Activated CD4-positive, alpha-beta T cell treated with anti-CD3 and anti-CD28 coated beads, Interleukin-2, Interleukin-6, amounts not matched to agents 100 ng/mL and 50 ng/mL, durations not matched to agents 16 hours and 8 hours (primary cell): ENCODE measurements at places on chromosomes 16 and 17.

GRCh38 chr17:69578385-69578936, 164.0 kb downstream of the MAP2K6 start:
- DNase-seq = no peak

- no peak for DNase-seq
Measured at GRCh38 chr17:28029044-28029443, 13.4 kb upstream of the NLK start.

DNA sequence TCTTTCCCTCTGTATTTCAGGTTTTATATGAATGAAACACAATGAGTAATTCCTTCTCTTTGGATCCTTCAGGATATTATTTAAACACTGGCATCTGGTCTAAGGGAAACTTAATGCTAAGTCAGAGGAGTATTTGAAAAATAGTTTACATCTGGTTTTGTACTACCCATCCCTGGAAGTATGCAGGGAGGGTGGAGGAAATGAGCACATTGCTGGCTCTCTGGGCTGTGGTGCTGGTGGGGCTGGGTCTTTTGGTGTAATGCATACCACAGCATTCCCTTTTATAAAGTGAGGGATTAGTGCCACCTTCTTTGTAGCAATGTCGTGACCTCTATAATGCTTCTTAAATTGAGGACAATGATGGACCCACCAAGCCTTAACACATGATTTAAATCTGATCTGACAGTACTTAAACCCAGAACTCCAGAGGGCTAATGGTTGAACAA, 105.5 kb upstream of the AXIN2 start:
- no peak for DNase-seq

DNA sequence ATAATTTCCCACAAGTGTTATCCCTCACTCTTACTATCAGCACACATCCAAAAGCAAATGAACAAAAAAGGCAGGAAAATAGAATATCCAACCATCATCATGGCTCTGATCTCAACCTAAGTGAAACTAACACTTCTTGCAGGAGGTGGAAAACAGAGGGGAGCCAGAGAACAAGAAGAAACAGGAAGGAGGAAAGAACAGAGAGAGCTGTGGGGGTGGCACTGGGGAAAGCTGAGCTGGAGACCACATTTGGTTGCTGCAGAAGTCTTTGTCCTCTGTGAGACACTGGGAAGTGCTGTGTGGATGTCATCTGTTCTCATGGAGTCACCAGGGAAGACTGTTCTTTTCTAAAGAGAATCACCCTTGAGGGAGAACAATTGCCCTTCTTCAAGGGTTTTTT, 34.7 kb downstream of the GRB7 start:
- no peak for DNase-seq

DNA sequence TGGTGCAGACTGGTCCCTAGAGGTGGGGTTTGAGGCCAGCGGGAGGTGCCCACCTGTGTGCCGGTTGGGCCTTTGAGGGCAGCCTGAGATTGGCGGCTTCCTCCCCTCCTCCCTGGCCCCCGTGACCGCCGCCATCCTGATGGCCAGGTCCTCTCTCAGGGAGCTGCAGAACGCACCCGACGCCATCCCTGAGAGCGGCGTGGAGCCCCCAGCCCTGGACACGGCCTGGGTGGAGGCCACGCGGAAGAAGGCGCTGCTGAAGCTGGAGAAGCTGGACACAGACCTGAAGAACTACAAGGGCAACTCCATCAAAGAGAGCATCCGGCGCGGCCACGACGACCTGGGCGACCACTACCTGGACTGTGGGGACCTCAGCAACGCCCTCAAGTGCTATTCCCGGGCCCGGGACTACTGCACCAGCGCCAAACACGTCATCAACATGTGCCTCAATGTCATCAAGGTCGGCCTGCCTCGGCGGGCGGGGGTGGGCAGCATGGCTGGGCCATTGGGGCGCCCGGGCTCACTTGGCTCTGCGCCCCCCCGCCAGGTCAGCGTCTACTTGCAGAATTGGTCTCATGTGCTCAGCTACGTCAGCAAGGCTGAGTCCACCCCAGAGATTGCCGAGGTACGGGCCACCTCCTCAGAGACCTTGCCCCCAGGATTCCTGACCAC, 2.8 kb downstream of the GPS1 start:
- DNase-seq = no peak

GRCh38 chr16:68227850-68228553, 7.9 kb downstream of the ESRP2 start:
- DNase-seq = no peak

DNA sequence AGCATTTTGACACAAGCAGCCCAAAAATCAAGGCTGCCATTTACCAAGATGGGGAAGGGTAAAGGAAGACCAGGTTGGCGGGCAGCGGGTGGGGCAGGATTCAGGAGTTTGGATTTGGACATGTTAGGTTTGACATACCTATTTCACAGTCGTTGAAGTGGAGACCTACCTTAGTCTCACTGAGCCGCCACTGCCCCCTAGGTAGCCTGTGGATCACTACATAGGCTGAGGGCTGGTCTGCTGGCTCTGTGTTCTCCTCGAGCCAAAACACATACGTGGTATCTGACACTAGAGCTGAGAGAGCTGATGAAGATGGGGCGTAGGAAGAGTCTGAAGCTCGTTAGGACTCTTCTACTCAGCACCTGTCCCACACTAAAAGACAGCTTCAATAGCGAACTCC, 115.1 kb downstream of the HIC1 start:
- DNase-seq = peak; percentile 6

- no peak for DNase-seq
Measured at GRCh38 chr16:12303653-12304052, 327.1 kb downstream of the SNX29 start.

DNA sequence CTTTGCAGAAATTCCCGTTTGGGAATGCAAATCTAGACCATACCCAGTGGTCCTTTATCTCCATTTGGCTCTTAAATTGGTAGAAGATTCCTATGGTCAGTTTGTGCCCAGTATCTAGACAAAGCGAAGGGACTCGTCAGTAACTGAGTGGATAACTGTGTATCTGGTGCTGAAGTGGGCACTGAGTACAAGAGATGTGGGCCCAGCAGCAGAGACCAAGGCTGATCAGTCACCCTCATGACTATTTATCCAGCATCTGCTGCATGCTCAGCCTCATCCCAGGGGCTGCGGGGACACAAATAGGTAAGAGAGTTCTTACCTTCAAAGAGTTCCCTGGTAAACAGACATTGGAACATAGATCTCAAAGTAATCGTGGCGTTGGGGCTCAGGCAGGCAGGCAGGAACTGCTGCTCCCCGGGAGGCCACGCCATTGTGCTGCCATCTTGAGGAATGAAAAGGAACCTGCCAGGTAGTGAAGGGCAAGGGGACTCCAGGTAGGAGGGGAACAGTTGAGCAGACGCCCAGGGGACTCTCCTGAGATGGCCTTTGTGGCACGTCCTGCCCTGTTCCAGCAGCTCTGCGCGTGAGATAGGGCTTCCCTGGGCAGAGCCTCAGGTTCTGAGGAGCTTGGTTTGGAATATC, 10.3 kb downstream of the NT5M start:
- peak; percentile 76 for DNase-seq

- no peak for DNase-seq
Measured at GRCh38 chr17:51257150-51258081, 2.4 kb downstream of the MBTD1 start.

GRCh38 chr17:68318103-68318991, 27.1 kb downstream of the ARSG start:
- DNase-seq = no peak
